ENCODE measurements at places on chromosomes 2 and 18.

GRCh38 chr2:239114616-239115265 is 266.9 kb downstream of the TWIST2 start:
- no peak for DNase-seq

DNA sequence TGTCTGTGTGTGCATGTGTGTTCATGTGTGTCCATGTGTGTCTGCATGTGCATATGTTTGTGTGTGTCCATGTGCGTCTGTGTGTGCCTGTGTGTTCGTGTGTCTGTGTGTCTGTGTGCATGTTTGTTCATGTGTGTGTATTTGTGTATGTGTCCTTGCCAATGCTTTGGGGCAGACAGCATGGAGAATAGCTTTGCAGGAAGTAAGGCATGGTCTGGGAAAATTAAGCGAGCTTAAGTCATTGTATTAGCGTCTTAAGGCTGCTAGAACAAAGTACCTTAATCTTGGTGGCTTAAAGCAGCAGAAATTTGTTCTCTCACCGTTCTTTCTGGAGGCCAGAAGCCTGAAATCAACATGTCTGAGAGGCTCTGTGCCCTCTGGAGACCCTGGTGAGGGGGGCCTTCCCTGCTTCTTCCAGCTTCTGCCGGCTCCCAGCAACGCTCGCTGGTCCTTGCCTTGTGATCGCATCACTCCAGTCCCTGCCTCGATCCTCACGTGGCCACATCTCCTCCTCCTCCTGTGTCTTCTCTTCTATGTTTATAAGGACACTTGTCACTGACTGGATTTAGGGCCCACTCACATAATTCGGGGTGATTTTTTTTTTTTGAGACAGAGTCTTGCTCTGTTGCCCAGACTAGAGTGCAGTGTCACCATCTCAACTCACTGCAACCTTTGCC is 3.8 kb downstream of the NEU2 start:
- no peak for DNase-seq

DNA sequence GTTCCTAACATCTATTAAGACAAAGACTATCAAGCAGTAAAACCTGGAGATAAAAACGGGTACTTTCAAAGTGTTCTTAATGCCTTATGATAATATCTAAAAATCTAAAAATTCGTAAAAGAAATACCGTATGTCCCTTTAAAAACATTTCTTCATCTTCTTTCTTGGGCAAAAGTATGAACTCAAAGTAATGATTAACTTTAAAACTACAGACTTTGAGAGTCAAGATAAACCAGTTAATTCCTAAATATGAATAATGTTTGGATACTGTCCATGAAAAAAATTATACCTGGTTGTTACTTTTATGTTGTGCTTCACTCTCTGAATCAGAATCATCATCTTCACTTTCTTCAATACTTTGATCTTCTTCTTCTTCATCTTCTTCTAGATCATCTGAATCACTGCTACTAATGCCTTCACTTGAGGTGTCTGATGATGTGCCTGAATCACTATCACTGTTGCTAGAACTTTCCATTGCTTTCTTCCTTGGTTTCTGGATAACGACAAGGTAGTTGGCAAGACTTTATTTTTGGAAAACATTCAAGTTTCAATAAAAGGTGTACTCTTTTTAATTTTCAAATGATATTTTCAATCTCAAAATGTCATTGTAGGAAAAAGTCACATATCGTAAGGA is 152.3 kb upstream of the WDSUB1 start:
- no peak for DNase-seq

- DNase-seq: no peak
Measured at GRCh38 chr18:63297687-63298399, 21.7 kb downstream of the BCL2 start.

GRCh38 chr2:233929352-233930022 is 12.3 kb downstream of the TRPM8 start:
- no peak for DNase-seq

- no peak for DNase-seq
Measured at GRCh38 chr18:74550886-74551285, 16.6 kb downstream of the CNDP1 start.

GRCh38 chr2:126482582-126483464 is 173.1 kb upstream of the GYPC start:
- DNase-seq: no peak

DNA sequence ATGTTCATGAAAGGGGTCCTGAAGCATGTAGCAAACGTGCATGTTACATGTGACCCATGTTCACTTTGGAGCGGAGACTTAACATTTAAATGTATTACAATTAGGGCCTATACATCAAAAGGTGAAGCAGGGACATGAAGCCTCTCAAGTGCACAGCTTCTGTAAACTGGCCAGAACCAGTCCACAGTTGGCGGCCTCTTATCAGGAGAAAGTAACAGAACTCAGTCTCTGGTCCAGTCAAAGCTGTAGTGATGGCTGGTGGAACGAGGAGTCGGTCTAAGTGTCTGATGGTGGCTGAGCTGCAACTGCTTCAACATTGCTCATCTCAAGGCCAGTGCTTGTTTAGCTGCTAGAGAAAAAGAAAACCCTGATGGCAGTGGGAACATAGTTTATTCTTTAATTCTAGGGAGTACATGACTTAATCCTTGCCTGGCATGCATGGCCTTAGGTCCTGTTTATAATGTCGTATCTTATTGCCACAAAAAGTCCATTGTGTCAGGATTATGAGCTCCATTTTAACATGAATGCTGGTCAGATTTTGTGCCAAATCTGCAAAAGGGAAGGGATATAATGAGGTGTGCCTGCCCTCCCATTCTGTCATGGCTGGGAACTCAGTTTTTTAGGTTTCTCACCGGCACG is 22.2 kb upstream of the YES1 start:
- DNase-seq: no peak

- DNase-seq: no peak
Measured at GRCh38 chr2:151908204-151908882, 80.1 kb upstream of the ARL5A start.

- DNase-seq: no peak
Measured at GRCh38 chr2:176560296-176560695, 291.1 kb downstream of the MTX2 start.

DNA sequence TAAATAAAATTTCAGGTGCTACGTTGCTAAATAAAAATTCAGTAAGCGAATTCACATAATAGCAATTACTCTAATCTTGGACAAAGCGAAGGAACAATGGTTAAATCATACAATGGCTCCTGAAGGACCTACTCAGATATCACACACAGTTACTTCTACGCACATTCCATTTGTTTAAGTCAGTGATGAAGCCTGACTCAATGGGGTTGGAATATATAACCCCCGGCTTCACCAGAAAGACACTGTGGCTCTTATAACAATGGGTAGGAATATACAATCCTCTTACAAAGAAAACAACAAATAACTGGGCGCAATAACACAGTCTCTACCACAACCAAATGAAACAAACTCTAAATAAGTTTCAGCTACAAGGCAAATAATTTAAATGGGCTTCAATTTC is 349.5 kb downstream of the IRS1 start:
- no peak for DNase-seq

- no peak for DNase-seq
Measured at GRCh38 chr2:95346738-95347671, 49.9 kb downstream of the KCNIP3 start.

GRCh38 chr2:99032786-99033185 is 96.8 kb upstream of the CRACDL start:
- DNase-seq: no peak

DNA sequence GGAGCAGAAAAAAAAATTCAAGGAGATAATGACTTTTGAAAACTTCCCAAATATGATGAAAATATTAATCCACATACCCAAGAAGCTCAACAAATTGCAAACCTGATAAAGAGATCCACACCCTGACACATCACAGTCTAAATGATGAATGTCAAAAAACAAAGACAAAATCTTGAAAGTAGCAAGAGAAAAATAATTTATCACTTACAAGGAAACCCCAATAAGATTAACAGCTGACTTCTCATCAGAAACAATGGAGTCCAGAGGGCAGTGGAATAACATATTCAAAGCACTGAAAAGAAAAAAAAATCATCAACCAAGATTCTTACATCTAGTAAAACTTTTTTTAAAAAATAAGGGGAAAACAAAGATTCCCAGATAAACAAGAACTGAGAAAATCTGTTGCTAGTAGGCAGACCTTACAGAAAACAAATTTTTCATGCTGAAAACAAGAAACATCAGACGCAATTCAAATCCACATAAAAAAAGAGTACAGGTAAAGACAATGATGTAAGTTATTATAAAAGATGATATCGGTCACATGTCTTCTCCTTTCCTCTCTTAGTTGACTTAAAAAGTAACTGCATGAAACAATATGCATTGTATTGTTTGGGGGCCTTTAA is 21.3 kb downstream of the SLC66A2 start:
- no peak for DNase-seq

DNA sequence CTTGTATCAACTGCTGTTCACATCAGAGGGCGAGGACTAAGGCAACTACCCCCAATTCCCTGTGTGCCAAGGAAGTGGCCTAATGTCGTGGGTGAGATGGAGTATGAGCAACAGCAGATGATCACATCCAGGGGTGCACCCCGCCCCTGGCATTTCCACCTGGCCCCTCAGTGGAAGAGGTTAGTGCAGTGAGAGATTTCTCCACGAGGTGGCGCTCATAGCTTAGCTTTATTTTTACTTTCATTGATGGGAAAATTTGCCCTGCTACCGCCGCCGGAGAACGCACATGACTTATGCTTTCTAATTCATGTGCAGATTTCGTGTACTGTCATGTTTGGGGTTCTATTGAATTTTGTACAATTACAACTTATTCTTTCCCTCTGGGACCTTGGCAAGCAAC is 470.6 kb upstream of the MEX3C start:
- DNase-seq: no peak

- DNase-seq: no peak
Measured at GRCh38 chr2:107776362-107776761, 50.3 kb upstream of the RGPD4 start.

DNA sequence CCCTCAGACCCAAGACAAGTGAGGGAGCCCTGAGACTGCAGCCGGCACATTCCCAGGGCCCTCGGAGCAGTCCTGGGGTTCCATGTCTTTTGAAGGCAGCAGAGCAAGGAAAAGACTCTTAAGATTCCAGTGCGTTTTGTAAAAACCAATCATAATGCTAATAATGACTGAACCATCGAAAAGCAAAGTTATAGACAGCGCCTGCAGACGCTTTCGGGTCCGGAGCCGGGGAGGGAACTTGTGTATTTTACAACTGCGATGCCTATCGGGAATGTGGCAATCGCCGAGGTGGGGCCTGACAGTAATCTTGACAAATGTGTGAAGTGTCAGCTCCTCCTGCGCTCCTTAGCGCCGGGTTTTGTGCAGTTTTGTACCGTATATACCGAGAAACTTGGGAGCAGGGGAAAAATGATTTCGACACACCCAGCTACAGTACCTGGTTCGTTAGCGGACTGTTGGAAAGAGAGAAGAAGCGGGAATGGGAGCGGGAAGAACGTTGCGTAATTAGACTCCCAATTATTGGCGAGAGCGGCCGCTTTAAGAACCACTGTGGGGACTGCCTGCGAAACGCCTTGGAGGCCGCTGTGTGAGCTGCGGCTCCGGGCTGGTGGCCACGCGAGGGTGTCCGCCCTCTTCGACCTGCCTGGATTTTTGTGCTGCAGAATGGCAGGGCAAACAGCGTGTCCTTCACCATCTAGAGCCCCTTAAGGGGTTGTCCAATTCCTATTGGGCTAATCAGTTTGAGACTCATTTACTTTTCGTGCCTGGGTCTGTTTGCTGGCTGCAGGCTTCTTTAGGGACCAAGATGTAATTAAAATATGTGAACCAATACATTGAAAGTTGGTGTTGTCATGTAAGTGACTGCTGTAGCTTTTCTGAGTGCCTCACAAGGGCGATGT is 2.4 kb downstream of the EPAS1 start:
- DNase-seq: no peak

DNA sequence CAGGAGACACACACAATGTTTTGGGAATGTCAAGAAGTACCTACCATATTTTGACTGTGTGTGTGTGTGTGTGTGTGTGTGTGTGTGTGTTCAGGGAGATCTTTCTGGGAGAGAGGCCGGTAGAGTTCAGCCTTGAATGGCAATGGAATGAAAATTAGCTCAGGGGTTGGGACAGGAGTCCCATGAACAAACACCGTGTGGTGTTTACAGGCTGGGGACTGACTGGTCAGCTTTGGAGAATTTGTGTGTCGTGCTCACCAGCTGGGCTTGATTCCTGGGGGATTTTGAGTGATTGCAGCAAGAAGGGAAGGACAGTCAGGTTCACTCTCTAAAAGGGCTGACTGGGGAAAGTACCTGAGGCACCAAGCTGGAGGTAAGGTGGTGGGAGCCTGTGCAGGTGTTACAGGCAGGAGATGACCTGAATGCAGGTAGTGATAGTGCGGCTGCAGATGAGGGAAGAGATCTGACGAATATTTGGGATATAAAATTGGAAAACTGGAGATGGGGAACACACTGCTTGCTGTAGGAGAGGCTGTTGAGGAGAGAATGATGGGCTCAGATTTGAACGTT is 2.5 kb upstream of the ADNP2 start:
- no peak for DNase-seq

- no peak for DNase-seq
Measured at GRCh38 chr2:39583781-39584180, 81.9 kb upstream of the TMEM178A start.

DNA sequence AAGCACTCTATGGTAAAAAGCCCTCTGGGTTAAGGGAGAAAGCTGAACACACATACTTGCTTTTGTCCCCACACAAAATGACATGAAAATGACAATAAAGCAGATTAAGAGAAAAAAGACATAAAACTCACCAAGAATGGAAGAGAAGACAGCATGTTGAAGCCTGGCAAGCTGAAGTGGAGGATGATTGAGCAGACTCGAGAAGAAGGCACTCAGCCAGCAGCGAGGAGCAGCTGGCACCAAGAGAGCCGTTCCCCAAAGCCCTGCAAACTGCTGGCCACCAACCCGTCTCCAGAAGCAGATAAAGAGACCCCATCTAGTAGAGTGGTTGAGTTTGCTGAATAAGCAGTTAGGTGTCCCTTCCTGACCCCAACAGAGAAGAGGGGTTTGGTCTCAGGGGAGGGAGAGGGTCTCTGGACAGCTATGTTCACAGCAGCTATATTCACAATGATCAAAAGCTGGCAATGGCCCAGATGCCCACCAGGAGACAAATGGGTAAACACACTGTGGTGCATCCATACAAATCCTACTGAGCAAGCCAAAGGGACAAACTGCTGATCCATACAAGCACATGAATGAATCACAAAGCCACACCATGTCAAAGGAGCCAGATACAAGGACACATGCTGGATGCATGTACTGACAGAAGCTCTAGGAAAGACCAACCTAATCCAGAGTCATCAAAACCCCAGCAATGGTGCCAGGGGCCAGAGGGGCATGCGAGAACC is 36.9 kb downstream of the FAM168B start:
- DNase-seq: no peak

DNA sequence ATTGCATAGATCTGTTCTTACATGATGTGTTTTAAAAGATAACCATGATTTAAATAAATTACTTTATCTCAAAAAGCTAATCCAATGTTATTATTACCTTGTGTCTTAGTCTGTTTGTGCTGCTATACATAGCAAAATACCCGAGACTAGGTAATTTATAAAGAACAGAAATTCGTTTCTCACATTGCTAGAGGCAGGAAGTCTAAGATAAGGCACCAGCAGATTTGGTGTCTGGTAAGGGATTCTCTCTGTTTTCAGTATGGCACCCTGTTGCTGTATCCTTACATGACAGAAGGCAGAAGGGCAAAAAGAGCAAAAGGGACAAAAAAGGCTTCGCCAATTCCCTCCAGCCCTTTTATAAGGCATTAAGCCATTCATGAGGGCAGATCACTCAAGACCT is 533.9 kb downstream of the PARD3B start:
- DNase-seq: no peak

Data from T follicular helper cell (primary cell).